Aorta (tissue), 5 donors: ENCODE measurements at places on chromosomes 5 and 9. TPM values are rescaled to one million over a fixed set of nuclear protein-coding genes. Genes with fewer than 3 reads are reported as not detected.
A peak's percentile ranks its signal among the peaks of the same experiment; 100 is the strongest.

INSL4 gene
- total RNA-seq: not detected

SLC46A2 gene
- total RNA-seq: 0.18 TPM

SLC25A51 gene
- total RNA-seq: 23.4 TPM

BSPRY gene
- 0.19 TPM for total RNA-seq

IFNE gene
- not detected for total RNA-seq

NTRK2 gene
- 37.9 TPM for total RNA-seq

DNA sequence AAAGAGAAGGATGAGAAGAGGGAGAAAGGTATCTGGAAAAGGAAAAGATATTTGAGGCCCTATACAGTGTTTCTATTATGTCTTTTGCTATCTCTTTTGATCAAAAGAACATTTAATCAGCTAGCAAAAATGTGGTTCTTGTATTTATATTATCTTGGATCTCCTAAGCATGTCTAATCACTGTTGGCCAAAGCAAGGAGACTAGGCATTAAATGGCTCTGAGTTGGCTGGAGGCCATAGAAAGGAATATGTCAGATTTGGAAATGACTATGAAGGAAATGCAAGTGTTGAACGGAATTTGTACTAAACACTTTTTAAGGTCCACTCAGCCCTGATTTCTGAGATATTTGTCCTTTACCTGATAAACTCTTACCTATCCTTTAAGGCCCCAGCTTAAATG lies 22.4 kb upstream of the THG1L start:
- DNase-seq: no peak

DNA sequence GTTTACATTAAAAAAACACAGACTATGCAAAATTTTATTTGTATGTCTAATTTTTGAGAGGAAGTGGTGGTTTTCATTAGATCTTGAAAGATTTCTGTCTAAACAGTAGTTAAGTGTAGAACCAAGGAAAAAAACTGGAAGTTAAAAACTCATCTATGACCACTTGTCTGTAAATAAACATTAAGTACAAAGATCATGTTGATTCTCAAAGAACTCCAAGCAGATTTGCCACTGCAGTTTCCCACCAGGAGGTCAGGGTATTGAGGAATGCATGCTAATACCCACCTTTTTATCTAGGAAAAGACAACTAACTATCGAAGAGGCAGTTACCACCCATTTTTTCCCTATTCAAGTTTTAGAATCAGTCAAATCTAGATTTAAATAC lies 1.9 kb downstream of the STOM start:
- no peak for DNase-seq

- no peak for DNase-seq
These were observed 136.9 kb upstream of the FBN2 start for GRCh38 chr5:128674837-128675446.

DNA sequence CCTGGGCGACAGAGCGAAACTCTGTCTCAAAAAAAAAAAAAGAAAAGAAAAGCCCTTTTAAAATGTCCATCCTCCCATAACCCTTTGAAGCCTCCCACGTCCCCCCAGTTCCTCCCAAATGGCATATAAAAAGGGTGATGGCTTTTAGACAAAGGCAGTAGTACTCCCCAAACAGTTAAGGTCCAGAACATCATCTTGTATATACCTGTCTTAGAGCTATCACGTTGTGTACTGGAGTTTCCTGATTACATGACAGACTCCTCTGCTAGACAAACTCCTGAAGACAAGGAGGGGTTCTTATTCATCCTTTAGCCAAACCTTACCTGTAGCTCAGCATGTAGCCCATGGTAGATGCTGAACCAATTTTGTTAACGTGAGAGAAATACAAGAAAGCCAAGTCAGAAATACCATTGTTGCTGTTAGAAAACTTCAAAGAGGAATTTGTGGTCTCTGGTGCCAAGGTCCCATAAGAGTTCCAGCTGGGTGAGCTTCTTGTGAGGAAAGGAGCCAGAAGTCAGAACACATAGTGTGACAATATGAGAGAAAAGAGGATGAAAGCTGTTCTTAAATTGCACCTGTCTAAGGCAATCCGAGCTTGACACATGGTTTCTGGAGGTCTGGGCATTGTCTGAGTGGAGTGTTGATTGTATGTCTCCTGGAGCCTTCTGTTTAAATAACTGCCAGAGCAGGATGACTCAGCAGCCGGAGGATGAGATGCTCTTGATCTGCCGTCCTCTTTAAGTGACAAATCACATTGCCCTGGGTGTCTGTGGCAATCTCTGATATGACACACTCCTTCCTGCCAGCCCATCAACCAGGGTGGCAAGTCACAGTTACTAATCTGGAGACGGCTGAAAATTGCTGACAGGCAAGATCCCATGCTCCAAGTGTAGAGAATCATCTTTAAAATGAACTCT lies 69.1 kb downstream of the ARRDC3 start:
- peak; percentile 76 for DNase-seq

- DNase-seq: no peak
These were observed 244.4 kb downstream of the FAM114A2 start for GRCh38 chr5:153794327-153794726.

- no peak for DNase-seq
These were observed 95.5 kb upstream of the ERBIN start for GRCh38 chr5:65830856-65831255.

DNA sequence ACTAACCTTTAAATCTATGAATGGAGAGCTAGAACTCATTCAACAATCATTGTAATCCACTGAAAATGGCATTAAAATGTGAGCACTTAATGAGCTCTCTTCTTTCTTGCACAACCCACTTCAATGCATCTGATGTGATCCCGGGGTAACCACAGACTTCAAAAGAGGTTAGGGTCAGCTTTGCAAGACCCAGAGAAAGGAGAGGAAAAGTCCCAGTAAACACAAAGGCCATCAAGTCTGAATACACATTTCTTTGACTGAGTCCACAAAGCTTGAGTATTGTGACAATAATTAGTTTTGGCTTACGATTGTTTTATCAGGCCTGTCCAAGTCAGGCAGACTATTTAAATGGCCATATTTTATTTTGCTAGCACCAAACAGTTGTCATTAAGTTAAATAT lies 148.8 kb upstream of the ZNF608 start:
- DNase-seq: no peak

DNA sequence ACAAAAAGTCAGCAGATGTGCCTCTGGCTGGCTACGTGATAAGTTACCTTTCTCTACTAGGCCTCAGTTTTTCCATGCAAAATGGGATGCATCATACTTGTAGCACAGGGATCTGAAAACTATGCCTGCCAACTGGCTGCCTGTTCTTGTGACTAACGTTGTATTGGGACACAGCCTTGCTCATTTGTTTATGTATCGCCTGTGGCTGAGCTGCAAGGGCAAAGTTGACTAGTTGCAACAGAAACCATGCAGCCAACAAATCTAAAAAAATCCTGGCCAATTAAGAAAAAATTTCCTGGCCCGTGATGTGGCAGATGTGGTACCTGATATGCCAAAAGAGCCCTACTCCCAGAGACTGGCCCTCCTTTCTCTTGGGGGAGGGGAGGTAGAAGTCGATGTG lies 131.3 kb downstream of the SEC61B start:
- peak; percentile 73 for DNase-seq

DNA sequence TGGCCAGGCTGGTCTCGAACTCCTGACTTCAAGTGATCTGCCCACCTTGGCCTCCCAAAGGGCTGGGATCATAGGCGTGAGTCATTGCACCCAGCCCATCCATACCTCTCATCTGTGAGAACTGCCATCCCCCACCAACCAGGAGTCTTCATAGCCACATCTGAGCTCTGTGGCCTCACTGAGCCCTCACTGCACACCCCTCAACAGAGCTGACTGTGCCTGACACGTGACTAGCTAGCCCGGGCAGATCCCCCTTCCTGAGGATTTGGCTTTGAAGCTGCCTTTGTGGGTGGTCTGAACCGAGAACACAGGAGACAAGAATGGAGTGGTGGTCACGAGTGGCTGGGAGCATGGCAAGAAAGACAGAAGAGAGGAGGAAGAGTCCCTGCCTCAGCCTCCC lies 15.6 kb downstream of the AK8 start:
- no peak for DNase-seq

DNA sequence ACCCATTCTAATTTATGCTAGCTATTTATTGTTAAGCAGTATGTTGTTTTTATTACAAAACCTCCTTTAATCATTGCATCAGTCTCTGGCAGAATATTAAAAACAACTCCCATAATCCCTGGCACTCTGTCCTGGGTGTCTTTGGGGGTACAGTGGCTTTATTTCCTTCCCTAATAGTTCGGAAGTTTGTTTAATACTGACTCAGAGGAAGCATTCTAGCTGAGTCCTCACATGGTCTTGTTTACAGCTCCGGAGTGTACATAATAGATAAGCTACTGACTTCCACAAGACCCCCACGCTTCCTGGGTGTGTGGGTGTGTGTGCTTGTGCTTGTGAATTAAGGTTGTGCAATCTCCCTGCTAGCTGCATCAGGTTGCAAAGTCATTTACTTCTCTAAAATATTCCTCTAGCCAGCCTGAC lies 149.8 kb upstream of the CDKN2B start:
- DNase-seq: peak; percentile 68

- no peak for DNase-seq
These were observed 44.0 kb downstream of the TNPO1 start for GRCh38 chr5:72860499-72860898.

- no peak for DNase-seq
These were observed 212.5 kb upstream of the IER5L start for GRCh38 chr9:129390541-129390940.

GRCh38 chr9:95077766-95078370 lies 239.6 kb downstream of the FANCC start:
- DNase-seq: no peak

DNA sequence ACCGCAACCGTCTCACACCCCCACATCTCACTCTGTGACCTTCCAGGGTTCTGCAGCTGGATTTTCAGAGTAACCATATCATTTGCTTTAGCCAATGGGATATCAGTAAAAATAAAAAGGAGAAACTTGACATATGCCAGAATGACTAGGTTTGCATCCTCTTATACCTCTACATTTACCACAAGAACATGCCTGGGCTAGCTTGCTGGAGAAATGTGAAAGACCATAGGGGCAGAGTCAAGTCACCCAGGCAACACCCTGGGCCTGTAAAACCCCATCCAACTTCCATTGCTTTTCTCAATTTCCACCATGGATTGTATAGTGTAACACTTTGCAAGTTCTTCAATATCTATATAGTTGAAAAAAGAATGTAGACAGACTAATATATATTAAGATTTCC lies 731.1 kb downstream of the PTPRD start:
- no peak for DNase-seq

DNA sequence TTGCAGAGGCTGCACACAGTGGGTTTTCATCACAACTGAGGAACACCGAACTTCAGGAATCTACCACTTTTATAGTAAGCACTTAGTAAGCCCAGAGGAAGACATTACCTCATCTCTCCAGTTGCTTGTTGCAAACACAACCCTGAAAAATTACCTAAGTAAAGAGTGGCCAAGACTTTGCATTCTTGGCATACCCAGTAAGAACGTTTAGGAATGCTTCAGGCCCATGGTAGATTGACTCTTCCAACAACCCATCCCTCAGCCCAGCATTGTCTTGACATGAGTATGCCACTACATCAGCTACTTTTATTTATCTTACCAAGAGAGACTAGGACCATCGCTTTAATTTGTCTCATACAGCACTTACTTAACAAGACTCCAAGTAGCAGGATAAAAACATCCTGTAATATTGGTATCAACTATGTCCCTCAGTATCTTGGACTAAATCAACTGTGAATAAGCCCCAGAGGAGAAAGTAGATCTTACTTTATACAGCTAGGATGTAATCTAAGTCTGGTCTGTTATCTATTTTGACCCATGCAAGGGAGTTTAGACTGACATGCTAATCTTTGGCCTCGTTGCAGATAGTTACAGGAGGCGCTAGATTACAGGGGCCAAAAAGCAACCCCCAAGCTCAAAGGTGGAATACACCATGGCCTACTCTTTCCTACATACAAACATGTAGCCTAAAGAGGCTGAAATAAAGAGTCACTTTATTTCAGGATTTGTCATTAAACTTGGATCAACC lies 114.9 kb downstream of the INVS start:
- DNase-seq: no peak

DNA sequence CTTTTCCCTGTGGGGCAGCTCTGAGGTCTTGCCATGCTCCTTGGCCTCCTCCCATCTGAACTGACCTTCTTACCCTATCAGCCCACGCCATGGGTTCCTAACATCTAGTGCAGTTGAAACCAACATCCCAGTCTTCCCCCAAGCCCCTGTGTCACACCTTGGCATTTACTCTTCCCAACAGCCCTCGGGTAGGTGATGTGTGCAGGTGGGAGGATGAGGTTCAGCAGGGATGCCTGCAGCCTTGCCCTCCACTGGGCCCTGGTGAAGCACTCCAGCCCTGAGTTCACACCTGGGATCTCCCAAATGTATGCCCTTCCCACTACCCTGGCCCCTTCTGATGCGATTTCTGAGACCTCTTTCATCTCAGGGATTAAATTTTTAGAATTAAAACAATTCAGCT lies 15.5 kb downstream of the IRX2 start:
- DNase-seq: peak; percentile 20

GRCh38 chr9:38682713-38683112 lies 37.2 kb downstream of the FAM240B start:
- DNase-seq: no peak

DNA sequence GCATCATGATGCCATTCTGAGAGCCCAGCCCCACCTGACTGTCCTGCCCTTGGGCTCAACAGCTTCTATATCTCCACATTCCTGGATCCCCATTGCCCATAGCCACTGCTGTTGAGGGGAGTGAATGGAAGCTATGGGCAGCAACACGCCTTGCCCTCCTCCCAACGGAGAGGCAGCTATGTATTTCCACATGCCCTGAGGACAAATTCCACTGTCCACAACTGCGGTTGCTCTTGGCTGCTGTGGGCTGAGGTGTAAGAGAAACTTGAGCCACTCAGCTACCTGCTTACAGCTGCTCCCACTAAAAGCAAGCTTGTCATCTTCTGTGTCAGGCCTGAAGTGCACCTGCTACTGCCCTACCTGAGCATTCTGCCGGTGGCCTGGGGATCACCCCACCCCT lies 222.9 kb downstream of the PSAT1 start:
- no peak for DNase-seq

DNA sequence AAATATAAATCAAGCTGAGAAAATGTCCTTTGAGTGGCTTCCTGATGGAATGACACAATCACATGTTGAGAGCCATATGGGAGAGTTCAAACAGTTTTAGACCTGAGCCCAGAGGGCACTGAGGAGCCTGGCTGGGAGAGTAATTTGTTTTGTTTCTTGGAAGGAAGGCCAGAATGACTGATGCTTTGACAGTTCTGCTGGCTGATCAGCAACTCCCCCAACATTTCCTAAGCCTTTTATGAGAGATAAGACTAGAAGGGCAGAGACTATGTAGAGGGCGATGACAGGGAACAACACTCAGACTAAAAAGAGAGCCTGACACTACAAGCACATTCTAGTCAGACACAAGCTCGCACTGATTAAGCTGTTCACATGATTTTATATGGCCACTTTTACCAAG lies 169.2 kb downstream of the COX7C start:
- no peak for DNase-seq

GRCh38 chr5:26610577-26610976 lies 427.8 kb downstream of the CDH9 start:
- DNase-seq: no peak

- DNase-seq: no peak
These were observed 12.7 kb downstream of the LRRC14B start for GRCh38 chr5:204001-204400.
